Suppressor macrophage treated with lipopolysaccharide for 4 hours (primary cell): ENCODE measurements at places on chromosomes 3 and 15.

GRCh38 chr15:57028176-57028575 lies 109.7 kb downstream of the TCF12 start:
- DNase-seq: no peak

DNA sequence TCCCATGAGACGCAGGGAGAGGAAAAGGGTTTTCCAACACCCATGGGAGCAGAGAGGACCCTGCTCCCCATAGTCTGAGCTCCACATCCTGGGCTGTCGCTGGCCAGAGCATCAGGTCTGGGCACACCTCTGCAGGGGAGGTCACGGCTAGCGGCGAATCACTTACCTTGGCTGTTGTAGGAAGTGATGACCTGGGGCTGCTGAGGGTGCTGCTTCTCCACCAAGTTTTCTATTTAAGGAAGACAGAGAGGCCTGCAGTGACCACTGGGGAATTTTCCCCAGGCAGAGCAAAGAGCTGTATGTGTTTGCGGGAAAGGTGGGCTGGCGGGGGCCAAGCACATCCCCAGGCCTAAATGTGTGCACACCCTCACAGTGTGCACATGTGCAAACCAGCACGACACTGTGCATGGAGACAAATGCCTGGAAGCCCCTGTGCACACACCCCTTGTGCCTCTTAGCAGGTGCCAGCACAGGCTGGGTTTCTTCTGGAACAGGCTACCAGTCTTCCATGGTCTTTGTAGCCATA lies 7.6 kb downstream of the KY start:
- no peak for DNase-seq

- no peak for DNase-seq
These were observed 65.3 kb downstream of the LRCH3 start for GRCh38 chr3:197856199-197856816.

- no peak for DNase-seq
These were observed 26.9 kb upstream of the LRRN1 start for GRCh38 chr3:3772338-3772737.
